PC-9 (cell line): ENCODE measurements at places on chromosomes 2 and 18. TPM values are rescaled to one million over a fixed set of nuclear protein-coding genes. Genes with fewer than 3 reads are reported as not detected.

DNA sequence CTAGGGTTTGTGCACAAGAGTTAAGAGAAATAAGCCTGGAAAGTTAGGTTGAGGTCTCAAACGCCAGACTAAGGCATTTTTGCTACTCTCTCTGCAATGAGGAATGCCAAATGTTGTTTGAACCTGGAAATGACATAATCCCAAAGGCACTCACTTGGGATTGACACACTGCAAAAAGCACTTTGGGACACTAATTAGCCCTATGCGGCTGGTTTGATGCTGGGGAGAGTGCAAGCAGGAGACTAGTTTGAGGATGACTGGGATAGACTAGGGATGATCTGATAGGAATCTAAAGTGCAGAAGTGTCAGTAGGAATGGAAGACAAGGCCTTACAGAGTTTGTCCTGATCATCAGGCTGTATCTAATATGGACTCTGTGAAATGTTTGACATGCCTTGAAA lies 469.0 kb downstream of the SLC4A3 start:
- DNase-seq, result no peak

DNA sequence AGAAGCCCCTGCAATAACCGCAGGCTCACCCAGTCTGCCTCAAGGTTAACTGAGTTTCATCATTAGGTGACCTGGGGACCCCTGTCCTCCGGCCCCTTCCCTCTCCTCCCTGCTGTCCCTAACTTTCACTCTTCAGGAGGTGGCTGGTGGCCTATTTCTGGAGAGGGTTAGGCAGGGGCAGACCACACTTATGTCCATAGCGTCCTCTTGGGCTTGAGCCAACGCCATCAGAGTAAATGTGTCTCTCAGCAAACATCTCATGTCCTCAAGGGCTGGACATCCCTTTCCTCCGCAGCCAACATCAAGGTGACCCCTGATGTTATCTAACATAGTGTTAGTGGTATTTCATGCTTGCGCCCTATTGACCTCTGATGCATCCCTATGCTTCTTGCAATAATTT lies 114.8 kb downstream of the BCL11A start:
- no peak for DNase-seq

DNA sequence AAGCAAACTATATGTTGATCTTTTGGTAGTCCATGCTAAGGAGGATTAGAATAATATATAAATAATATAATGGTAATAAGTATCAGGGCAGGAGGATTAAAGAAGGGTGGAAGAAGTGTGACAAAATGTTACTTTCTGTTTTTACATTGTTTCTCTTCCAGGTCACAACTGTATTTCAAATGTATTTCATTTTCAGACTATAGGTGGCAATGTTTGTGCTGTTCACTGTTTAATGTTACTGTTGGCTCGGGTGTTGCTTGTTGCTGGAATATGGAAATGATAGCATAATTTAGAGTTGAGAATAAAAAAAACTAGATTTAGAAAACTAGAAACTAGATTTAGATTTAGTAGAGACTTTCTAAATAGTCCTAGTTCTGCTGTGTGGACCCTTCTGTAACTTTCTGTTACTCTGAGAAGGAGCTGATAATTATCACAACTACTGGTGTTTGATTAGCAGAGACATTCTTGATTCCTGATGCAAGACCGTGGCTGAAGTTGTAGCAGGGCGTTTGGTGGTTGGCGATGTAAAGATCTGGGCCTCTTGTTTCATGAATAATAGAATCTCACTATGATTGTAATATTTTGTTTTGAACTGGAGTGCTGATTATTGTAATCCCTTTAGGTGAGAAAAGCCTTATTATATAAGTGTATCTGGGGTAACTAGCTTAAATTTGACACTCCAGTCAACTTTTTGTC lies 7.9 kb downstream of the NEDD4L start:
- no peak for DNase-seq

GRCh38 chr2:222982010-222982908 lies 69.7 kb upstream of the KCNE4 start:
- DNase-seq, result peak; percentile 67

DNA sequence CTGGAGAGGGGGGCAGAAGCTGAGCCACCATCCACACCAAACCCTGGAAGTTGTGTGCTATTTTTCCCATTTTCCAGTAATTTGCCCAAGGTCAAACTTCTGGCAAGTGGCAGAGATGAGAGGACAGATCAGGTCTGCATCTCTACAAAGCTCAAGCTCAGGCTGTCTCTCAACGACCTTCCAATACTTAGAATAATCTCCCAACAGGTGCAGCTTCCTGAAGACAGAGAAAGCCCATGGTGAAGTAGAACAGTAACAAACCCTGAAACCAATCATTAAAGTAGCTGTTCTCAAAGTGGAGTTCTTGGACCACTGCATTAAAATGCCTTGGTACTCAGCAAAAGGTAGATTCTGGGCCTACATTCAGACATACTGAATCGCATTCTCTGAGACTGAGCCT lies 37.6 kb downstream of the TMEM131 start:
- no peak for DNase-seq

GRCh38 chr18:66641056-66641455 lies 37.2 kb upstream of the CDH19 start:
- no peak for DNase-seq

RAB6D gene
- total RNA-seq, result not detected in 2 replicates

ARL4C gene
- total RNA-seq, result 51.3 TPM in 2 replicates
